ENCODE measurements at places on chromosomes 11 and 22. TPM values are rescaled to one million over a fixed set of nuclear protein-coding genes. Genes with fewer than 3 reads are reported as not detected.
A peak's percentile ranks its signal among the peaks of the same experiment; 100 is the strongest.

DNA sequence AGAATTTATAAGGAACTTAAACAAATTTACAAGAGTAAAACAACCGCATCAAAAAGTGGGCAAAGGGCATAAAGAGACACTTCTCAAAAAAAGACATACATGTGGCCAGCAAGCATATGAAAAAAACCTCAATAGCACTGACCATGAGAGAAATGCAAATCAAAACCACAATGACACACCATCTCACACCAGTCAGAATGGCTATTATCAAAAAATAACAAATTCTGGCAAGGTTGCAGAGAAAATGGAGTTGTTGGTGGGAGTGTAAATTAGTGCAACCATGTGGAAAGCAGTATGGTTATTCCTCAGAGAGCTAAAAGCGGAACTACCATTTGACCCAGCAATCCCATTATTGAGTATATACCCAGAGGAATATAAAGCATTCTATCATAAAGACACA lies 866.8 kb upstream of the TENM4 start:
- DNase-seq = no peak

GRCh38 chr11:125743681-125744080 lies 2.4 kb upstream of the PATE1 start:
- DNase-seq = no peak

DNA sequence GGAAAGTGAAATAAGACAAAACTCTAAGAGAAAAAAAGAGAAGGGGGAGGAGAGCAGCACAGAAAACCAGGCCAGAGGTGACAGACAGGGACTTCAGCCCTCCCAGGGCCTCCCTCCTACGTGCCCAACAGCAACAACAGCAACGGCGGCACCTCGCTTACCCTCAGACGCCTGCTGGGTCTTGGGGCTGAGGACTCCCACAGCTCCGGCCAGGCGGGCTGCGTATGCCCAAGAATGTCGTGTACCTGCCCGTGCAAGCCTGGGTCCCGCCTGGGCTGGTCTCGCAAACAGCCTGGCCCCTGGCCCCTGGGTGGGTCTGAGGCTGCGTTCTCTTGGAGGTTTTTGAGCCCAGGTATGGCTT lies 30.5 kb downstream of the ARAP1 start:
- DNase-seq = peak; percentile 15

DNA sequence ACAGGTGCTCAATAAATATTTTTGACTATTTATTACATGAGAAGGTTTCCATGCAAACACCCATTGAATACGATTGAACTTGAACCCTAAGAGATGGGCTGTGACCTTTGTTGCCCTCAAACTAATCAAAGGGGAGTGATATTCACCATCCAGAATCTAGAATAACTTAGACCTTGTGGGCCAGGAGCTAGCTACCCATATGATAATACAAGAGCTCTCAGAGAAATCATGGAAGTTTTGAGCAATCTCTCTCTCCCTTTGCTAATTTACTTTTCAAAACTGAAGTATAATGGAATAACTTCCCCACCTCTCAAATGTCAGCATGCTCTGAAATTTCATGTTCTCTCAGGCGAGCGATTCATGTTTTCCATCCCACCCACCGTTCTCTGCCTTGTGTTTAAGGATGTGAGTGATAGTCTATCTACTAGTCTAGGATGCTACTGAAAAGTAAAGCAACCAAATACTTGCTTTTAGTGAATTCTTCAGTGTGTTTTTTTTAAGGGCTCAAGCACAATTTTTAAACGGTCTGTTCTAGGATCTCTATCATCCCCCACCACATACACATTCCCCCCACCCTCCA lies 33.3 kb downstream of the BARX2 start:
- no peak for DNase-seq

DNA sequence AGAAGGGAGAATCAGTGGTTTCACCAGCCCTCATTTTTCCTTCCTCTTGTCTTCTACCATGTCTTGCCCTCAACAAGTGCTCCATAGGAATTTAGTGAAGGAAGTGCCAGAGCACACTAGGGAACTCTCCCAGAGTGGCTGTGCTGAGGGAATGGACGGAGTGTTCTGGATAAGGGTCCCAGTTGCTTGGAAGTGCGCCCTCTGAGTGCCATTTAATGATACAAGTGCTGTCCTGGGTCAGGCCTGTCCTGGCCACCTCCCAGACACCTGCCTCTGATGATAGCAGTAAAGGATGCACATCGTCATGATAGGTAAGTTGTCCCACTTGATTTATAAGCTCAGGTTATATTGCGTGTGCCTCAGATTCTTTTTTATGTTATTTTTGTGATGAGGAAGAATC lies 5.1 kb downstream of the PANX1 start:
- DNase-seq = no peak

DNA sequence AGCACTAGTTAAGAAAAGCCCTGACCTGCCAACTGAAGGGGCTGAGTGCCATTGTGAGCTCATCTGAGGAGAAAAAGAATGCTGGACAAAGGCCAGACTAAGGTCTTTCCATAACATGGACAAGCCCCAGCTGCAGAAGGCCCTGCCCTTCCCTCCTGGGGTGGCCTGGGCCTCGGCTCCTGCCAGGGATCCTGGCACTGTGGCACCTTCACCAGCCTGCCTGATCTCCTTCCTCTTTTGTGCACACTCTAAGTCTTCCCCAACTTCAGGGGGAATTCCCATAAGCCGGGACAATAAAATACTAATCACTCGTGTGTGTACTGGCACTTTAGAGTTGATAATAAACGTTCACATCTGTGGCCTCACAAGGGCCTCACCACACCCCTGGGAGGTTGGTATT lies 9.9 kb downstream of the TMPRSS13 start:
- DNase-seq = no peak

DNA sequence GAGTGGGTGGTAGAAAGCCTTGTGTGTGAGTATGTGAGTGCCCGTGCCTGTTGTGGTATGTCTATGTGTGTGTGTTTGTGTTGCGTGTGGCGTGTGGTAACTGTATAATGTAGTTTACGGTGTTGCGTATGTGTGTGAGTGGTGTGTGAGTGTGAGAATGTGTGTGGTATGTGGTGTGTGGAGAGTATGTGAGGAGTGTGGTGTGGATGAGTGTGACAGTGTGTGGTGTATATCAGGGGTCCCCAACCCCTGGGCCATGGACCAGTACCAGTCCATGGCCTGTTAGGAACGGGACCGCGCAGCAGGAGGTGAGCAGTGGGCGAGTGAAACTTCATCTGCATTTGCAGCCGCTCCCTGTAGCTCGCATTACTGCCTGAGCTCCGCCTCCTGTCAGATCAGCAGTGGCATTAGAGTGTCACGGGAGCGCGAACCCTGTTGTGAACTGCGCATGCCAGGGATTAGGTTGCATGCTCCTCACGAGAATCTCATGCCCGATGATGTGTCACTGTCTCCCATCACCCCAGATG lies 5.7 kb downstream of the UPK3A start:
- DNase-seq = peak; percentile 43

Gene CYTH4
- total RNA-seq = not detected

Gene TXNRD2
- 17.0 TPM for total RNA-seq

Gene XKR3
- not detected for total RNA-seq

Gene KDM4D
- 1.9 TPM for total RNA-seq

GRCh38 chr11:109043315-109043714 lies 378.4 kb downstream of the DDX10 start:
- no peak for DNase-seq

Gene BAIAP2L2
- not detected for total RNA-seq

Gene OR56A4
- total RNA-seq = not detected

DNA sequence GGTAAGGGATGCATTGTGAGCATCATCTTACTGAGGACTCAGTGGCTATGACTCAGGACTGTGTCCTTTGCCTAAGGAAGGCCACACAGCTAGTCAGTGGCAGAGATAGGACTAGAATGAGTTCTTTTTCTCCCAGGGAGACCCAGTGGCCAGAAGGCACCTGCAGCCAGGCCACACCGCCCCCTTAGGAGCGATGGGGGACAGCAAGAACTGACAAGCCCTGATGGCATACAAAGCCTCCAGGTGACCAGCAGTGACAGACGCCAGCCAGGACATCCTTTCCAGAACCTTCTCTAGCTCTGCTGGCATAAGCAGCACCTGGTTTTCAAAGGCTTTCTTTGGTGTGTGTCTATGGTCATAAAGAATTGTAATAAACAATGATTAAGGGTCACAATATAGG lies 240.1 kb downstream of the ST3GAL4 start:
- no peak for DNase-seq

- DNase-seq = no peak
These were observed 4.9 kb downstream of the TCP11L1 start for GRCh38 chr11:33044285-33044756.

- no peak for DNase-seq
These were observed 52.1 kb upstream of the NFRKB start for GRCh38 chr11:129947474-129947873.

Gene CCDC116
- total RNA-seq = 0.38 TPM

Measured in SJCRH30 (cell line).